ENCODE measurements at places on chromosomes 3 and 15. TPM values are rescaled to one million over a fixed set of nuclear protein-coding genes. Genes with fewer than 3 reads are reported as not detected.

GRCh38 chr3:38154625-38155255, 10.6 kb upstream of the OXSR1 start:
- DNase-seq: no peak
- H3K27me3 ChIP-seq: no peaks in the 10 kb centered on the region
- no peak overlapping the region for H3K27ac ChIP-seq

The EFL1 gene
- total RNA-seq: 17.3 TPM

DNA sequence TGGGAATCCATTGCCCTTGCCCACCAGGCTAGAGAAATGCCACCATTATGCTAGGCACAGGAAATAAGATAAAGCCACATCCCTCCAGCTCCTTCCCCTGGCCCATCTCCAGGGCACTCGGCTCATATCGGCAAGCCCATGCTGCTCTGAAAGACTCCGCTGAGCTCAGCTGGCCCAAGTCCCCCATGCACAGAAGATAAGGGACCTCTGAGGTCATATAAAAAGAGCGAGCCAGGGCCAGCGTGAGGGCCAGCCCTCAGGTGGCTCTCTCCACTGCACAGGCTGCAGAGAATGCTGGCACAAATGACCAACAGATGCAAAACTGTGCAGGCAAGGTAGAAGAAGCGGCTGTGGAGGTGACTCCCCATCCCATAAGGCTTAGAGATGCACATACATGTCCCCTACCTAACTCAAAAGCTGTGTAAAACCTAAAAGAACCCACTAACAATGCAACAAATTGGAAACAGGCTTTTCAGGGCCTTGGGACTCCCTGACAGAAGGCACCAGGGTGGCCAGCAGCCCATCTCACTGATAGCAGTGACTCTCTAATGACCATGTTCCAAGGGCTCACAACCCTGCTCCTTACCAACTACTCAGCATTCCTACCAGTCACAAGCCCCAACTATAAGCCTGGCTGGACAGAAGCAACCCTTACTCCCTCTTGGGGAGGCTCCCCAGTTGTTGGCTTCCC, 3.0 kb downstream of the RAB6B start:
- H3K27me3 ChIP-seq: no peaks in the 10 kb centered on the region
- H3K4me3 ChIP-seq: no peak overlapping the region
- no peaks in the 10 kb centered on the region for H3K36me3 ChIP-seq
- H3K4me1 ChIP-seq: peaks cover 6% of the 10 kb centered on the region
- H3K27ac ChIP-seq: no peak overlapping the region

The QRICH1 gene
- 129 TPM for total RNA-seq

The TAGLN3 gene
- not detected for total RNA-seq

DNA sequence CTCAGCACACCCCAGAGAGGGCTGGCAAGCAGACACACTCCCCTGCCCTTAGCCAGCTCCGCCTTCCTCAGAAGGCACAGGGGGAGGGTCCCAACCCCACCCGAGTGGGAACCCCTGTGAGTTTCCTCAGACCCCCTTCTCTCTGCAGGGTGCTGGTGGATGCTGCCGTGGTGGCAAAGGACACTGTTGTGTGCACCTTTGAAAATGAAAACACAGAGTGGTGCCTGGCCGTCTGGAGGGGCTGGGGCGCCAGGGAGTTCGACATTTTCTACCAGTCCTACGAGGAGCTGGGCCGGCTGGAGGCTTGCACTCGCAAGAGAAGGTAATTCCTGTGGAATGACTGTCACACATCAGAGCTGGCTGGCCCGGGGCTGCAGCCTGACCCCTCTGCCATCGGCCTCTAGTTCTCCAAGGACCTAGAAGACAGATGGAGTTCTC, 149.4 kb downstream of the LRRK1 start:
- H3K27me3 ChIP-seq: no peaks in the 10 kb centered on the region
- H3K4me1 ChIP-seq: peaks cover 6% of the 10 kb centered on the region
- no peak overlapping the region for H3K4me3 ChIP-seq

DNA sequence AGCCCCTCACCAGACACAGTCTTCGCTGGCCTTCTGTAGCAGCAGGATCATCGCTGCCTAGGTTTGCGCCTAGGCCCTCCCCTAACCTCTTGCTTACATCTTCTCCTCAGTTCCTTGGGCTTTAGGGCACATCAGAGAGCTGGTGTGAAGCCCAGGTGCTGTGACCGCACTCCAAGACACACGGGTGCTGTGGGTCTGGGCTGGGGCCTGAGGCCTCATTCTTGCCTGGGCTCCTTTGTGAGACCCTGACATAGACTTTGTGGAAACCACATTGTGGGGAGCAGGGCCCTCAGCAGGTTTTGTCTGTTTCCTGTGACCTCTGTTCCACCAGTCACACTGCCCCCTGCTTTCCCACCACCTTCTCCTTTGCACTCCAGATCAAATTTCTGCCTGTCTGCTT, 8.0 kb downstream of the AMIGO3 start:
- H3K4me3 ChIP-seq: no peak overlapping the region
- H3K36me3 ChIP-seq: peaks cover 28% of the 10 kb centered on the region
- H3K27me3 ChIP-seq: no peaks in the 10 kb centered on the region
- DNase-seq: no peak
- no peaks in the 10 kb centered on the region for H3K4me1 ChIP-seq
- H3K27ac ChIP-seq: no peak overlapping the region

GRCh38 chr15:77821188-77821958, 188.7 kb upstream of the LINGO1 start:
- H3K36me3 ChIP-seq: no peaks in the 10 kb centered on the region
- H3K4me1 ChIP-seq: no peaks in the 10 kb centered on the region
- no peak overlapping the region for H3K4me3 ChIP-seq
- peaks cover 14% of the 10 kb centered on the region for H3K27me3 ChIP-seq
- no peak for DNase-seq
- no peak overlapping the region for H3K27ac ChIP-seq

- DNase-seq: no peak
- H3K27me3 ChIP-seq: no peaks in the 10 kb centered on the region
- no peaks in the 10 kb centered on the region for H3K36me3 ChIP-seq
- no peaks in the 10 kb centered on the region for H3K4me1 ChIP-seq
- H3K4me3 ChIP-seq: no peak overlapping the region
- no peak overlapping the region for H3K27ac ChIP-seq
Measured at GRCh38 chr3:23129117-23129516, 74.0 kb upstream of the UBE2E2 start.

- no peak overlapping the region for H3K4me3 ChIP-seq
- no peaks in the 10 kb centered on the region for H3K27me3 ChIP-seq
- H3K27ac ChIP-seq: peak overlapping the region; percentile 38
- no peak for DNase-seq
- peaks cover 8% of the 10 kb centered on the region for H3K4me1 ChIP-seq
- no peaks in the 10 kb centered on the region for H3K36me3 ChIP-seq
Measured at GRCh38 chr15:57500979-57501576, 90.6 kb upstream of the MYZAP start.

- no peak for DNase-seq
- no peak overlapping the region for H3K4me3 ChIP-seq
- H3K4me1 ChIP-seq: peaks cover 15% of the 10 kb centered on the region
- H3K27me3 ChIP-seq: no peaks in the 10 kb centered on the region
- H3K36me3 ChIP-seq: no peaks in the 10 kb centered on the region
- H3K27ac ChIP-seq: no peak overlapping the region
Measured at GRCh38 chr3:156682501-156682900, 8.1 kb downstream of the TIPARP start.

The PTX3 gene
- 9.2 TPM for total RNA-seq

GRCh38 chr15:44069489-44069888, 125.6 kb downstream of the FRMD5 start:
- no peak for DNase-seq
- no peaks in the 10 kb centered on the region for H3K36me3 ChIP-seq
- no peaks in the 10 kb centered on the region for H3K27me3 ChIP-seq
- H3K4me1 ChIP-seq: no peaks in the 10 kb centered on the region
- no peak overlapping the region for H3K27ac ChIP-seq
- no peak overlapping the region for H3K4me3 ChIP-seq

- no peaks in the 10 kb centered on the region for H3K27me3 ChIP-seq
- H3K27ac ChIP-seq: no peak within 1 kb of the TSS
- no peak for DNase-seq
- H3K36me3 ChIP-seq: no peaks in the 10 kb centered on the region
- peaks cover 8% of the 10 kb centered on the region for H3K4me1 ChIP-seq
Measured at GRCh38 chr3:127628788-127629466, at the start of gene PODXL2. TSS of gene PODXL2 (plus strand) at chr3:127629185. CDS start at chr3:127629220, 35 bp downstream.

The ANKRD63 gene
- not detected for total RNA-seq

DNA sequence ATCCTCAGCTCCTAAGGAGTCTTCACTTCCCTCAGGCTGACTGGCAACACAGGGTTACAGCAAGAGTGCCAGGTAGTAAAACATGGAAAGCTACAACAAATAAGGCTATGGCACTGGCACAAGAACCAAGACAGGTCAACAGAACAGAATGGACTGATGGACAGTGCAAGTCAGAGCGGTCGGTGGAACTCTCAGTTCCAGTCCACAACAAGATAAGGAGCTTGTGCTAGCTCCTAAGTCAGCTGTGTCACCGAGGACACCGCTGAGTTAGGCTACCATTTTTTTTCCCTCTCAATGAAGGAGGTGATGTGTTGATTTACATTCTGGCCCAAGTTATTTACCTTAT, 55.9 kb upstream of the LIMD1 start:
- H3K27me3 ChIP-seq: no peaks in the 10 kb centered on the region
- H3K4me1 ChIP-seq: no peaks in the 10 kb centered on the region
- DNase-seq: no peak
- no peak overlapping the region for H3K4me3 ChIP-seq

The VILL gene
- 6.3 TPM for total RNA-seq
